ENCODE measurements at places on chromosomes 6 and 20.

DNA sequence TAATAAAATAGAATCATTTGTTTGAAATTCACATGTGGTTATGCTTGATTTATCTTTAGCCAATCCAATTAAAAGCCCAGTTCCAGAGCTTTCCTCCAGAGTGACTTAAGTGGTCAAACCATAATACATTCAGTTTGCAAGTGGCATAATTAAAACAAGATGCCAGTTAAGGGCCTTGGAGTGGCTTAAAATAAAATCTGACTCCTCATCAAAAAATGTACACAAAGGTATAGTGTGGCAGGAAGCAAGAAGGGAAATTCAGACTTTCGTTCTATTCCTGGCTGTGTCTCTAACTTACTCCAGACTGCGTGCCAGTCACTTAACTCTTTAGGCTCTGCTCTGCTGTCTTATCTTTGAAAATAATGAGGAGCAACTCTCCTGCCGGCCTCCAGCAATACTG, 251.3 kb upstream of the PRND start:
- no peak for DNase-seq

DNA sequence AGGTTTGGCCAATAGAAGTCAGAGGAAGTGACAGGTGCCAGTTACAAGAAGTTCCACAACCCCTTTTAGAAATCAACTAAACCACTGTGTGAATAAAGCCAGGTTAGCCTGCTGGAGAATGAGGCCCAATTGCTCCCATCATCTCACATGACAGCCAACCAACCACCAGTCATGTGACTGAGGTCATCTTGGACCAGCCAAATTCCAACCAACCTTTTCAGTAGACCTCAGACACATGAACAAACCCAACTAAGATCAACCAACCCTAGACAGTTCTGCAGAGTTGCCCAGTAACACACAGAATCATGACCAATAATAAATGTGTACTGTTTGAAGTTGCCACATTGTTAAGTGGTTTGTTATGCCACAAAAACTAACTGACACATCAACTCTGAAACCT, 44.6 kb upstream of the GGTLC1 start:
- DNase-seq: no peak

DNA sequence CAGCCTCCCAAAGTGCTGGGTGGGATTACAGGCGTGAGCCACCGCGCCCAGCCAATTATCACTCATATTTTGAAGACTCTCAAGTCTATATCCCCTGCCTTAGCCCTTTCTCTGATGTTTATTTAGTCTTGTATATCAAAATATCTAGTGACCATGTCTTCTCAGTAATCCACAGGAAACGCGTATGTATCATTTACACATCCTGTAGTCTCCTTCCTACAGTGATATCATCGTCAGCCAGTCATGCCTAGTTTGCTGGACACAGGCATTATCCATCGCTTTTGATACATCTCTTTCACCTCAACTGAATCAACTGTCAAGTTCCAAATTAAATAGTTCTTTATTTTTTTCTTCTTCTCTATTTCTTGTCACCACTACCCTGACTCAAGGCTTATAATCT, 223.7 kb downstream of the NKAIN2 start:
- no peak for DNase-seq

GRCh38 chr6:166595061-166595780, 8.7 kb upstream of the RAMACL start:
- DNase-seq: no peak

GRCh38 chr6:1039191-1039590, 272.7 kb upstream of the FOXQ1 start:
- no peak for DNase-seq

- DNase-seq: no peak
Observed at GRCh38 chr6:138965971-138966370, 22.1 kb downstream of the REPS1 start.

DNA sequence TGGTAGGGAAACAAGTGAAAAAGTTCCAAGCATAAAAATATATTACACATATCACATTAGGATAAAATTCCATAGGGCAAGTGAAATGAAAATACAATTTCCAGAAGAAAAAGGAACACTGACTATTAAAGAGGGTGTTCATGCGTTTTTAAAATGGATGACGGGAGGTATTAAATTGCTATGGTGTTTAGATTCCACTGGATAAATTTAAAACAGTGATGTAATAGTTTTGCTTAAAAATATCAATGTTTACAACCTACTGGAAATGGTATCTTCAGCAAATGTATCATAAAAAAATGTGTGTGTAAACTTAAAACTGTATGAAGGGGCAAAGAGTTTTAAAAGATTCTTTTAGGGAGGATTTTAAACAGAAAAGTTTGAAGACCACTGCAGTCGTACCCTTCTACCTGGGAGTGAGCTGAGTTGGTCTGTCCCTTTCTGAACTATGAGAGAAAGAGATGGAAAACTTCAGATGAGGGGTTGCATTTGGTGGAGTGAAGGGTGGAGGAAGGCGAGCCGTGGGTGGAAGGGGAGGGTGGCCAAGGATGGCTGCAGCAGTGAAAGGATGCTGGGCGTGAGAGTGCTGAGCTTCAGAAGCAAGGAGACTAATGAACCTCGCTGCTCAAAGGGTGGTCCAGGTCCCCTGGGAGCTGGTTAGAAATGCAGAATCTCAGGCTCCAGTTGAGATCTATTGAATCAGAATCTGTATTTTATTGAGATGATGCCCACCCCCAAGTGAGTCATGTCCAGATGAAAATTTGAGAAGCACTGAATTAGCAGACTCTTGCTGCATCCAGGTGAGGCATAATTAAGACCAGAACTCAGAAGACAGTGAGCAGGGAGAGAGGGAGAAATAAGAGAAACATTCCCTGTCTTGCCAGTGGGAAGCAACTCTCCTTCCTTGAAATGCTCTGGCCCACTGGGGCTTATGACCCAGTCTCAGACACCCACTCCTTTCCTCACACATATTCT, 54.5 kb upstream of the MRPS10 start:
- DNase-seq: no peak

Data from NCI-H446 (cell line).